ENCODE measurements at places on chromosomes 1 and 21.

- DNase-seq, result no peak
Measured at GRCh38 chr21:31335957-31336738, 7.9 kb downstream of the TIAM1 start.

GRCh38 chr1:43172527-43172972 is 420 bp downstream of the CFAP57 start:
- peak; percentile 92 for DNase-seq

DNA sequence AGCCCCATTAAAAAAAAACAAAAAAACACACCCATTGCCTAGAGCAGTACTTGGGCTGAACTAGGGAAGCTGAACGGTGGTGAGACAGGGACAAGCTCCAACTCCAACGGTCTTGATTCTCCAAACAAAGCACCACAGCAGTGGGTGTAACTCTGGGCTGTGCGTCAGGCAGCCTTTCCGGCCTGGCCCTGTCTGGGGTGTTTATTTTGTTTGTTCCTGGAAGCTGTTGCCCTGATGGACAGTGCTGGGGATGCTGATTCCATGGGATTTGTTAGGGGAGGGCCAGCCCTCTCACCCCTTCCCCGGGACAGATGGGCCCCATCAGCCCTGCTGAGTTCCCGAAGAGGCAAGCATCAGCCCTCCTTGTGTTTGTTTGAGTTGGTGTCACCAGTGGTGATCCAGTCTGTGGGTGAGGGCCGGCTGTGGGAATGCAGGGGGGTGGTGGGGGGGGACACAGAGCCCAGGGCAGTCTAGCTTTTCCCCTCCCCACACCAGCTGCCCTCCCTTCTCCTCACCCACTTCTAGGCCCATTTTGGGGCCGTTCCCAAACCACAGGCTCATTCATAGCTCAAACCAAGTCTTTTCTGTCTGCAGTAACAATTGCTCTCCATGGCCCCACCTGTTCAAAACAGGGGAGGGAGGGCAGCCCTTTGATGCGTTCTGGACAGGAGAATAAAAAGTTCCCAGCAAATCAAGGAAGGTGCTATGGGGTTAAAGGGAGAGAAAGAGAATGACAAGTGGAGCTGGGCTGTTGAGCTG is 4.5 kb downstream of the WNT2B start:
- DNase-seq, result no peak

GRCh38 chr1:225891229-225891972 is 2.5 kb upstream of the LEFTY1 start:
- no peak for DNase-seq

DNA sequence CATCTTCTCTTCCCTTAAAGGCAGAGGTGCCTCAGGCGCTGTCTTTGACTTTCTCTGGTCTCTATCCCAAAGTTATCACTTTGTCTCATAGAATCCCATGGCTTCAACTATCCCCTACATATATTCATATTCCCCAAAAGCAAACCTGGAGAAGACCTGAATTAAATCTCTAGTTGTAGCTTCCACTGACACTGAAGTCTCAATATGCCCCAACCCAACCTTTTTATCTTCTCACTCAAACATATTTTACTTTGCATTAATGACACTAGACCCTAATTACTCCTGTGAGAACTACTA is 354.5 kb upstream of the DUSP10 start:
- no peak for DNase-seq

- no peak for DNase-seq
Measured at GRCh38 chr1:165891111-165891860, 63.9 kb downstream of the UCK2 start.

DNA sequence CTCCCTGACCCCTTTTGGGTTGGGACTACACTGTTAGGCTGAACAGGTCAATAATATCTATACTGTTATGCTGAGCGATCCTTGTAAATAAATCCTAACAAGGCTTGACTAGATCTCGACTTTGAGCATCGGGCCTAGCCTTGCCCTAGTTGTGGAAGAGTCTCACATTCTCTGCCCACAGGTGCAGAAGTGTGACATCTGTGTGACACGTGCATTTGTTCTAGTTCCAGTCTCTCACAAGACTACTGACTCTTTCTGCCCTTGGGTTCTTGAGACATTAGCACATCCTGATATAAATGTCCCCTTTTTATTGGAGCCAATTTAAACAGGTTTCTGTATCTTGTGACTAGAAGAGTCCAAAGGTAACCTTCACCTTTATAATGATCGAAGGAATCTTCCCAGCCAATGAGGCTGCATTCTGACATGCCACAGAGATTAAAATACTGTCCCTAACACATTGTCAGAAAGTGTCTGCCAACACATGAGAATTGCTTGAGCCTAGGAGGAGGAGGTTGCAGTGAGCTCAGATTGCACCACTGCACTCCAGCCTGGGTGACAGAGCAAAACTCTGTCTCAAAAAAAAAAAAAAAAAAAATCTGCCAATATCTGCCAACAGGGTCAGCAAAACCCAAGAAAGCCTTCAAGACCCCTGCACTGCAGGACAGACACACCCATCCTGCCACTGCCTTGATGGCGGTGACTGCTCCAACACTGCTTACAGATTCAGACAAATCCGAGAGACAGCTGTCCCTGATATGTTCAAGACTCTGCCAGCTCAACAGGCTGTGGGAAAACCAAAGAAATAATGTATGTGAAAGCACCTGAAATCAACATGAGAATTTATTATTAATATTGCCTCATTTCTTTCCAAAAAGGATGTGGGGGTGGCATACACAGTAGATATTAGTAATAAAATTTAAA is 56.5 kb upstream of the PSEN2 start:
- DNase-seq, result no peak

DNA sequence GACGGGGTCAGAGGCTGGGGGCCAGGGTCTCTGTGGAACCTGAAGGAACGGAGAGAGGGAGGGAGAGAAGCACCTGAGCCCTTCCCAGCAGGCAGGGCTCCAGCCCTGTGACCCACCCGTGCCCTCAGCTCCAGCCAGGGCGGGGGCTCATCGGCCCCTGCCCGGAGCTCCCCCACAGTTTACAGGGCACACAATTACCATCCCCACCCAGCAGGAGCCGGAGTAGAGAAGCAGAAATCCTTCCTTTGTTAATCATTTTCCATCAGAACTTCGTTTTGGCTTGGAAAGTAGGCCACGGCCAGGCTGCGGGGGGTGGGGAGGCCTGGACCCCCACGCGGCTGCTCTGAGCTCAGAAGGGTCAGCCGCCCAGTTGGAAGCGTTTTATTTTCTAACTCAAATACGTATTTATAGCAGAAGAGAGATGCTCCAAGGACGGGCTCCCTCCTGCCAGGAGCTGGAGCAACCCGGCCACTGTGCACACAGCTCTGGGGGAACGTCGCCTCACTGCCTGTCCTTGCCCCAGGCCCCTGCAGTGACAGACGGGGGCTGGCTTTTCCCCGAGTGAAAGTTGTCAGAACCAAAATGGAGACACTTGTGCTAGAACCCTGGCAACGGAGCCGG is 42.7 kb upstream of the ADARB1 start:
- DNase-seq, result no peak

DNA sequence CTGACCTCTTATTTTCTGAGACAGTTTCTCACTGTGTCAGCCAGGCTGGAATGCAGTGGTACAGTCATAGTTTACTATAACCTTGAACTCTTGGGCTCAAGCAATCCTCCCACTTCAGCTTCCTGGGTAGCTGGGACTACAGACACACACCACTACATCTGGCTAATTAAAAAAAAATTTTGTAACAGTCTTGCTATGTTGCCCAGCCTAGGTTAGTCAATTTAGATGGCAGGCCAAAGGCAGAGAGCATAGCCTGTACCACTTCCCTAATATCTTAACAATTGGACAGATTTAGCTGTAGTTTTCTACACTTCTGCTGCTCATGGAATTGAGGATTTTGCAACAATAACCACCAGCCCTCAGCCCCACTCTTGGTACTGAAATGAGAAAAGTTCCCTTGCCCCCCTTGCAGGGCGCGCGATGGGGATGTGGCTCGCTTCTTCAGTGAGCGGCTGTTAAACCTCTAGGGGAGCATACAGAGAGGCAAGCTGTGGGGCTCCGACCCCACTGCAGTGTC is 34.9 kb upstream of the PTGFRN start:
- DNase-seq, result no peak

DNA sequence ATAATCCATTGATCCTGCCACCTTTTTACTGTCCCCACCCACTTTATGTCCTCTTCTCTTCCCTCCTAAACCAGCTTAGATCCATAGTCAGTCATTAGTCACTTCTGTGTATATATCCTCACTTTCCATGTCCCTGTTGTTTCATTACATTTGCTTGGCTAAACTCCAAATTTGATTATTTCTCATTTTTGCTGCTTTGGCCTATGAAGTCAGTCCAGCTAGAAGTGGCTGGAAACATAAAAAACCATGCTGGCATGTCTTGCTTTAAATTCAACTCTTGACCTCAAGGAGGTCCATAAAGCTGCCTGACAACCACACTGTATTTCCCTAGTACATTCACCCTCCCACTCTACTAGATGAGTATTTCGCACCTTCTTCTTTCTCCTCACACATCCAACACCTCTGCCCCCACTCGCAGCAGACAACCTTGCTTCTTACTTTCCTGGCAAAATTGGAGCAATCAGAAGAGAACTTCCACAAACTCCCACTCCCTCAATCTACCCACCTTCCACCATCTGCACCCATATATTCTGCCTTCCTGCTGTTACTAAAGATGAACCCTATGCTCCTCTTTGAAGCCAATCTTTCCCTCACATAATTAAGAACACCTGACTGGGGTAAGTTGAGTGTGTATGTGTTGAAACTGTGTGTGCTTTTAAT is 72.1 kb downstream of the ZNF648 start:
- no peak for DNase-seq

DNA sequence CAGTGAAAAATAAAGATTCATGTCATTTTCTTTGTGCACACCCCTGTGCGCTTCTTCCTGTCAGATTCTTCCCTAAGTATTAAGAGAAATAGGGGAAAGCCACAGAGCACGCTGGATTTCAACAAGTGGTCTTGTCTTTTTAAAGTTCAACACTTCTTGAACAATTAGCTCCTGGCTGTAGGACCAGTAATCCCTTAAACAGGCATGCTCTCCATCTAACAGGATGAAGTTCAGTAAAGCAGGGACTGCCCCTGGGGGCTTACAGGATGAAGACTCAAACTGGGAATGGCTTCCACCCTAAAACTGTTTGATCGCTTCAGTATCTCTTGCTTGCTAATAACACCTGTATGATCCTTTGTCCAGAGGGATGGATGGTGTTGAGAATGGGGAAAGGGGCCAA is 4.2 kb downstream of the PSMB4 start:
- DNase-seq, result no peak

DNA sequence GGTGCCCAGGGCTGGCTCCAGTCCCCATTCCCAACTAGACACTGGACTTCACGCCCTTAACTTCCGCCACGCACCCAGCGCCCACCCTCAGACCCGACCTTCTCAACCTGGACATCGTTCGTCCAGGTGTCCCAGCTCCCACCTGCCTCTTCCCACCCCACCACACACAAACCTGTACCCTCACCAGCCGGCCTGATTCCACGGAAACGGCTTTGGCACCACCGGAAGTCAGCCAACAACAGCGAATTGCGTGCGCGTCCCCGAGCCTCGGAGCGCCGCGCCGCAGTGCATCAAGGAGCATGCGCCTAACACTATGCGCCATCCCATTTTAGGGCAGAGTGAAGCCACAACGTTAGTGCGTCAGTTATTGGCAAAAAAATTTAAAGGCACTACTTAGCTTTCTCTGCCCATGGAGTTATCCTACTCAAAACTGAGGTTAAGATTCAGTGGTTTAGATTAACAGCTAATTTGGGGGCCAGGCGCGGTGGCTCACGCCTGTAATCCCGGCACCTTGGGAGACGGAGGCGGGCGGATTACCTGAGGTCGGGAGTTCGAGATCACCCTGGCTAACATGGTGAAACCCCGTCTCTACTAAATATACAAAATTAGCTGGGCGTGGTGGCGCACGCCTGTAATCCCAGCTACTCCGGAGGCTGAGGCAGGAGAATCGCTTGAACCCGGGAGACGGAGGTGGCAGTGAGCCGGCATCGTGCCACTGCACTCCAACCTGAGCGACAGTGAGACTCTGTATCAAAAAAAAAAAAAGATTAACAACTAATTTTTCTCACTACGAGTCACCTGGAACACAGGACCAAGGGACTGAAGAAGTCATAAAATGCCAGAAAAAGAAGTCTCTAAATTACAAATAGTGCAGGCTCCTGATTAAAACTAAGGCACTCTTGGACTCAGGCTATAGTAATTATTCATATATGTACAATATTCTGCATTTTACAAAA is at the start of gene GON4L:
Gene GON4L (minus strand): TSS at position 240 of the 956 bp plus-strand sequence. CDS start 3,434 bp downstream, outside the sequence.
- DNase-seq, result peak; percentile 96

GRCh38 chr1:220219865-220220698 is 52.2 kb downstream of the RAB3GAP2 start:
- no peak for DNase-seq

GRCh38 chr1:30879940-30880677 is 28.4 kb downstream of the SDC3 start:
- DNase-seq, result peak; percentile 26

GRCh38 chr1:23963617-23964234 is 4.1 kb downstream of the PNRC2 start:
- no peak for DNase-seq

- DNase-seq, result peak; percentile 7
Measured at GRCh38 chr1:42479621-42480020, 16.5 kb downstream of the CCDC30 start.

- DNase-seq, result no peak
Measured at GRCh38 chr21:23067672-23068071, 2069.5 kb downstream of the NCAM2 start.

DNA sequence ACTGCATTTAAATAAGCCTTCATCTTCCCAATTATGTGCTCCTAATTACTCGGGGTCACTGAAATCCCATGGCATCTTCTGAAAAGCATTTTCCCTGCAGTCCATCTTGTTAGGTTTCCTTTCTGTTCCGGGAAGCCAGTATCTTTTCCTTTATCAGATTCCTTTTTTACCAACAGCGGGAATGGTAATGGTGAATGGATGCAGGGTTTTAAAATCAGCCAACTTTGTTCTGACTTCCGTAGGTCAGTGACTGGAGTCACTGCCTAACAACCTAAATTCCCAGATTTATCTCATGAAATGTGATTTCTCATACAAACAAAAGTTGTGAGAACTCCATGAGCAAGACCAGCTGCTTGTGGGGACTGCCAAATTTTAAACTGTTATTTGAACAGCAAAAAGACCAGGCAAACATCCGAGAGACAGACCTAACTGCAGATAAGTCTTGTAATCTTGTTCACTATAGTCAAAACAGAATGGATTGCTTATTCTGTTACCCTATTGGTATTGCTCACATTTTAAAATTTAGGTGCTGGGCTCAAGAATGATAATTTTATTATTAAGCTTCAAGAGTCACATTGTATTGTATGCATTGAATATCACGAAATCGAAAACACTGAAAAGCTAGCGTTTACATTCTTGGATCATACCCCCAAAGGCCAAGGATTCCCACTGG is 1.2 kb upstream of the RWDD3 start:
- DNase-seq, result no peak
